Mesothelial cell of epicardium (in vitro differentiated cells): ENCODE measurements at places on chromosomes 2 and 18.

DNA sequence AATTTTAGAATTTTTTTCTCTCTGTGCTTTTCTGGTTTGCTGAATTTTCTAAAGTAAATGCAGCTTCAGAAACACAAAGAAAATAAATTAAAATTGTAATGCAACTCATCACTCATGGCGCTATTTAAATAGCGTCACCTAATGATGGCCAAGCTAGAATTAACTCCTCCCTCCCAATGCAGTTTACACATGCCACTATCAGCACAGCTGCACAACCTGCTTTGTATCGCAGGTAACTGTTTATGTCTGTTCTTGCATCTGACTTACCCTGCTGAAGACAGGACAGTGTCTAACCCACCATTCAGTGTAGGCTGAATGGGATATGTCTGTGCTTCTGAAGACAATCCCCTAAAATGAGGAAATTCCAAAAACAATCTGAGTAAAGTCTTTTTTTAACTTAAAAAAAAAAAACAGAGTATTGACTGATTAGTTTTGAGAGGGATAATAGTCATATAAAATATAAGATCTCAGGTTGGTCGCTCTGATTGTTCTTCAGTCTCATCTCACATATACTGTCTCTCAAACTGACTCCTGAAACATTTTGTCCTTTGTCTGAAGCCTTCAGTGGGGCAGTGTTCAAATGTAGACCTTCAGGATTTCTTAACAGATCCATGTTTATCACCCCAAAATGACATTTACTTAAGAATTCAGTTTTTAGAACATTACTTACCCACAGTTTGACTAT lies 271.4 kb downstream of the ZEB2 start:
- DNase-seq = no peak

GRCh38 chr2:226847090-226847489 lies 11.2 kb downstream of the RHBDD1 start:
- DNase-seq = no peak

GRCh38 chr2:216222650-216223352 lies 113.7 kb downstream of the XRCC5 start:
- DNase-seq = no peak

GRCh38 chr2:43174368-43174916 lies 52.0 kb downstream of the ZFP36L2 start:
- DNase-seq = no peak

DNA sequence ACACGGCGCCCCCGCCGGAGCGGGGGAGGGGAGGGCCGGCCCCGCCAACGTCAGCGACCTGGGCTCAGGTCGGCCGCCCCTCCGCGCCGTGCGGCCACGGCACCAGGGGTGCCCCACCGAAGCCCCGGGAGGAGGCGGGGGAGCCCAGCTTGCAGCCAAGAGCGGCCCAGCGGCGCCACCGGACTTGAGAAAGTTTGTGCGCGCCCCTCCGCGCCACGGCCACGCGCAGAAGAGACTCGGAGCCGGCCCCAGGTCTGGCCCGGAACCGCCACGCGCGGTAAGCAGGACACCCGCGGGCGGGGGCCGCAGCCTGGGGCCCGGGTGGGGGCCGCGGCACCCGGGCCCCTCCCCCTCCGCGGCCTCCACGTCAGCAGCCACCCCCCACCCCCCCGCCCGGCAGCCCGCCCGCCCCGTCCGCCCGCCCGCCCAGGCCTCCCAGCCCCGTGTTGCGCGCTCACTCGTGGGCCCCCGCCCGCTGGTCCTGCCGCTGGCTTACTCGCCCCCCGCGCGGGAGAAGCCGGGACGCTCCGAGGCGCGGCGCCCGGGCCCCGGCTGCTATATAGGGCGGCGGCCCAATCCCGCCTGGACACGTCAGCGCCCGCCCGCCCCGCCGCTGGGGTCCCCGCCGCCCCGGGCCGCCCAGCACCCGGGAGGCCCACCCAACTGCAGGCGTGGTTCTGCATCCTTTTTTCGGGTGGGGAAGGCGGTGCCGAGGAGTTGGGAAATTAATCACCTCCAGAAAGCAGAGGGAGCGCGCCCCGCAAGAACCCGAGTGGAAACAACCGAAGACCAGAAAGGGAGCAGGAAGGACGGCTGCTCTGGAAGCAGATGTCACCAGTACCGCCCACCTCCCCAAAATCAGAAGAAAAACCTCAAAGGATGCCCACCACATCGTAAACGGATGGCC lies 42.9 kb downstream of the HDLBP start:
- peak; percentile 54 for DNase-seq

- DNase-seq = no peak
Measured at GRCh38 chr2:149087751-149088150, 49.3 kb downstream of the LYPD6B start.

DNA sequence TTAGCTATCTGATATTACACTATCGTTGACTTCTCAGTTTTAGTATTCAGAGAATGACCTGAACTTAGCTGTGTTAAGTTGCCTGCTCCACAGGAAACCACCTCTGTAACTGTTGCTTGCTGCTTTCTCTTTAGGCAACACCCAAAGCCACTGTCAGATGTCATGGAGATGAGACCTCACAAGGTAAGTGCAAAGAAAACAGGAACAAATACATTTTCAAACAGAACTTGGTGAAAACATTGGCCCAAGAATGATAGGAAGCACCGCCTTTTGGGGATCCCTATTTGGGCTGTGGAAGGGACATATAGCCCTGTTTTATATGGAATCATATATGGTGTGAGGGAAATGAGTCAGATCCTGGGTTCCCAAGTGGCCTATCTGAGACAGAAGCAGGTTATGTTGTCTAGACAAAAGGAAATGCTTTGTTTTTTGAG lies 143.4 kb downstream of the UBE2E3 start:
- no peak for DNase-seq

- no peak for DNase-seq
Measured at GRCh38 chr2:172098287-172098649, 4.4 kb downstream of the DLX2 start.

GRCh38 chr18:35141077-35141476 lies 99.8 kb upstream of the ZNF397 start:
- no peak for DNase-seq

DNA sequence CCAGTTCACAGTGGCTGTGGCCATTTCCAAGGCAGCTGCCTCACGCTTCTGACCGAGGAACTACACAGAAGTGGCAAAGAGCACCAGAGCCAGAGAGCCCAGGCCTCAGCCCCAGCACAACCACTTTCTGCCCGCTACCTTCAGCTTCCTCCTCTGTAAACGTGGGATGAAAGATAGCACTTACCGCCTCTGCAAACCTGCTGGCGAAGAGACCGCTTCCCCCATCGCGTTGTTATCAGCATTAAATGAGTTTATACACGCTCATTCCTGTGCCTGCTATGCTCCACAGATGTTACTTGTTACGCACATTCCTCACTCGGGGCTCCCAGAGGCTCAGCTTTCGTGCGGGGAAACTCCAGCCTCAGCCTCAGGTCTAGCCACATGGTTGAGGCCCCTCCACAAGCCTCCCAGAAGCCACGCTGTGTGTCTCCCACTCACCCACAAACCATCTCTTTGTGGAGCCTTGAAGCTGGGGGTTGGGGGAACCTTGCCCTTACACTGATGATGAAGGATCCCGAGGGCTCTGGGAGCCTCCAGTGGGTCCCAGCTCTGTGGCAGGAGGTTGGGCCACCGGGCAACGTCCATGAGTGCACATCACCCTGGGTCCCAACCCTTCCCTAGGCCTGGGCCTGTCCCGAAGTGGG lies 63.3 kb upstream of the SMAD7 start:
- DNase-seq = peak; percentile 11

DNA sequence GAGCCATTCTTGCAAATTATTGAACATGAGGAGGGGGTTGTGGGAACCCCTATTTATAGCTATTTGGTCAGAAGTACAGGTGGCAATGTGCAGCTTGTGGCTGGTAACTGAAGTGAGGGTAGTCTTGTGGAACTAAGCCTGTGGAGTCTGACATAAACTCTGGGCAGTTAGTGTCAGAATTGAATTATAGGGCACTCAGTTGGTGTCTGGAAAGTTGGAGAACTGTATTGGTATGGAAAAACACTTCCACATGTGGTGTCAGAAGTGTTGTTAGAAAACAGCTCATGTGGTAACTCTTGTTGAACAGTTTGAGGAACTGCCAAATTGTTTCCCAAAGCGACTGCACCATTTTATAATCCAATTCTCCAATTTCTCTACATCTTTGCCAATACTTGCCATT lies 7.5 kb downstream of the RALBP1 start:
- DNase-seq = no peak

- DNase-seq = no peak
Measured at GRCh38 chr2:130922417-130922816, 85.7 kb downstream of the ARHGEF4 start.

GRCh38 chr2:41873102-41874031 lies 174.5 kb upstream of the PKDCC start:
- DNase-seq = no peak

- no peak for DNase-seq
Measured at GRCh38 chr18:24413148-24413547, 13.3 kb upstream of the IMPACT start.

- DNase-seq = no peak
Measured at GRCh38 chr2:43131051-43131889, 95.1 kb downstream of the ZFP36L2 start.

GRCh38 chr18:58348517-58348916 lies 280.4 kb downstream of the ALPK2 start:
- no peak for DNase-seq

GRCh38 chr18:24868760-24869237 lies 408.4 kb downstream of the HRH4 start:
- DNase-seq = no peak

- no peak for DNase-seq
Measured at GRCh38 chr18:35477497-35477896, 20.3 kb downstream of the INO80C start.

- DNase-seq = no peak
Measured at GRCh38 chr2:193679847-193680246, 1485.1 kb upstream of the TMEFF2 start.

- no peak for DNase-seq
Measured at GRCh38 chr2:64128943-64129391, 15.3 kb downstream of the PELI1 start.

- no peak for DNase-seq
Measured at GRCh38 chr2:234204480-234204879, 154.0 kb downstream of the SPP2 start.

GRCh38 chr2:28601616-28602015 lies 105.8 kb downstream of the PLB1 start:
- no peak for DNase-seq

GRCh38 chr18:3319399-3319798 lies 57.5 kb downstream of the MYL12B start:
- no peak for DNase-seq

DNA sequence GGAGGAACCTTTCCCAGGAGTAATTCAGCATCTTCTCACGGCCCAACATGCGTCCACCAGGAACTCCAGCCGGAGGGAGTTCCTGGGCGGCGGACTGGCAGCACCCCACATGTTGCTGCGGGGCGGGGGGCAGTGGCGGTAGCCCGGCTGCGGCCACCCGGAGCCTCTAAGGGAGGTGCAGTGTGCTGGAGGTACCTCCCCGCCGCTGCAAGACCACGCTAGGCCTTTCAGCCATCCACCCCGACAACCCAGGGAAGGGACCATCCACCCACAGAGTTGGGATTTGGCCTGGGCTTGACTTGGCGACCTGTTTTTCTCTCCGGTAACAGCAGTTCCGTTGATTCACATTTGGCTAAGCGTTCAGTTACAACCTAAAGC lies 625 bp downstream of the LYPD6 start:
- DNase-seq = peak; percentile 50

DNA sequence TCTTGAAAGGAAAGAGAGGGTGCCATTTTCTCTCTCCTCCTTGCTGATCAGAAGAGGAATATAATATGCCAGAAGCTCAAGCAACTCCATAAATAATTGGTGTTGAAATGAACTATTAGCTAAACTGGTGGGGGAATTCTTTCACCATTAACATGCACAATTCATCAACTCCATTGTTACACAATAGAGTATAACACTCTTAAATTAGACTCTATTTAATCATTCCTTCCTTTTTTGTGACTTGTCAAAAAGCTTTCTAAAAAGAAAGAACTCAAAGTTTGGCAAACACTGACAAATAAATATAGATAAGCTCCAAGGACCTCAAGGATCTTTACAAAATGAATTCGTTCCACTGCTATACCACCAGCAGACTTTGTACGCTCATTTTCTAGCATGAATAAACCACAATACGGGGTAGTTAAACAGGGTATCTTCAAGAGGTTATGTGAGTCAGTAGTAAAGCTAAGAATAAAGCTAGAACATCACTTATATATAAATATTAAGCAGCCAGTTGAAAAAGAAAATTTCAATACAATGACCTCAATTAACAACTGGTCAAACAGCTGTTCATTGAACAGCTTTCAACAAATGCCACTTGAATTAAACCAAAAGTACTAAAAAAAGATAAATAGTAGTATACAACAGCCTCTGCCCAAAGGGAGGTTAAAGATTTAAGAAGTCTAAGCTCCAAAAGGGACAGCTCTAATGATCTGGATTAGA lies 6.4 kb downstream of the TRAK2 start:
- no peak for DNase-seq

GRCh38 chr2:70192516-70192915 lies 1.7 kb upstream of the C2orf42 start:
- no peak for DNase-seq

- DNase-seq = no peak
Measured at GRCh38 chr2:168155680-168156079, 91.7 kb downstream of the STK39 start.

DNA sequence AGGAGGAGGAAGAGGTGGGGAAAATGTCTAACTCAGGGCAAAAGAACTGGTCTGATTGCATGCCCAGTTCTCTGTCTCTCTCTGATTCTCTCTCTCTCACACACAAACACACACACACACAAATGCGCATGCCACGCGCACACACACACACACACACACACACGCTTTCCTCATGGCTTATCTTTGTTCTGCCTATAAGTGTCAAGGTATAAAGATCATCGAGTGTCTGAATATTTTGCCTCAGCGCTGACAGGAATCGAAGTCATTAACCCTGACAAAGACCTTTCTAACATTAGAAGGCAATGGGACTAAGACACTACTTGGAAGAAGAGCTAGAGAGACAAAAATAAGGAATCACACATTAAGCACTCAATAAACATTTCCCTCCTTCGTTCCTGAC lies 497.1 kb upstream of the KLHL29 start:
- no peak for DNase-seq

- DNase-seq = no peak
Measured at GRCh38 chr2:157603198-157603597, 25.5 kb downstream of the ACVR1C start.

DNA sequence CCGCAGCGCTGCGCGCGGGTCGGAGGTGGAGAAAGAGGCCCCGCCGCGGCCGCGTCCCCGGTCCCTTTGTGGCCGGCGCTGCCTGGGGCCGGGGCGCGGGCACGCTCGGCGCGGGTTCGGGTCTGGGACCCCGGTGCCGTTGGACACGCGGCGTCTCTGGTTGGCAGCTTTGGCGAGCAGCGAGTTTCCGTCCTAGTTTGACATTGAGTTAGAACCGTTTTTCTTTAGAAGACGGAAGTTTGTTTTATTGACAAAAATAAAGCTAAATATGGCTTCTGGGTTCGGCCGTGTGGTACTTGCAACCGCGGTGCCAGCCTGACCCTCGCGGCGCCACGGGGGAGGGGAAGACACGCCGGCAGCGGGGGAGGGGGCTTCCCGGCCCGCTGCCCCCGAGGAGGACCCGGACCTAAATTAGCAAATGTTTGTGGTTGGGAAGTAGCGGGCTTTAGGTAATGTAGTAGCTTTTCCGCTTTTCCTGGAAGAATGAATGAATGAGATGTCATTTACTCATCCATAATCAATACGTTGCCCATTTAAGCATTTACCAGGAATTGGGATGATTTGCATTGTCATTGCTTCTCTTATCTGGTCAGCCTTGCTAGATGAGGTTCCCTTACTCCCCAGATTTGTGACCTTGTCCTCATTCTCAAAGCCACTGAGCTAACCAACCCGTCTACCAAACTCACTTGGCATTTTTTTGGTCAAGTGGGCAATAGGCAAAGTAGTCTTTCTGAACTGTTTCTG lies 530 bp downstream of the GALNT1 start:
- DNase-seq = no peak
